ENCODE measurements at places on chromosomes 7 and 10.

GRCh38 chr10:5537684-5538083 is 12.9 kb downstream of the CALML3 start:
- no peaks in the 10 kb centered on the region for H3K36me3 ChIP-seq
- peaks cover 2% of the 10 kb centered on the region for H3K4me1 ChIP-seq
- no peaks in the 10 kb centered on the region for H3K27me3 ChIP-seq
- H3K4me3 ChIP-seq, result no peak overlapping the region
- DNase-seq, result no peak

DNA sequence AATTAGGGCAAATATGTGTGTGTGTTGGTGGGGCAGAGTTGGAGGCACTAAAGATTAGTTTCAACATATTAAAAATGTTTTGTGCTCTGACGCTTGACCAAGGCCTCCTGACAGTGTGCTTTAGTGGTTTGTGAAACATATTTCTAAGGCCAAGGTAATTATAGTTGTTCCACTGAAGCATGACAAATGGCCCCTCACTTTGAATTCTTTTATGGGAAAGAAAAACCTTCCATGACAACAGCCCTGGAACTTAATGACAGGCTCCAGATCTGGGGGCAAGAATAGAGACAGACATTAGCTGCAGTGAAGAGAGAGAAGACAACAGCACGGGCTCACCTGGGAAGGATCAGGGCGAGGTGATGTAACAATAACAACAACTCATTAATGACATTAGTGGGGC is 155.8 kb downstream of the CHN2 start:
- peaks cover 4% of the 10 kb centered on the region for H3K4me1 ChIP-seq
- H3K27ac ChIP-seq, result no peak overlapping the region
- no peak overlapping the region for H3K4me3 ChIP-seq
- H3K27me3 ChIP-seq, result no peaks in the 10 kb centered on the region

GRCh38 chr7:159197066-159197975 is 52.7 kb upstream of the VIPR2 start:
- no peaks in the 10 kb centered on the region for H3K27me3 ChIP-seq
- no peak overlapping the region for H3K4me3 ChIP-seq
- peak overlapping the region; percentile 21 for H3K27ac ChIP-seq
- no peaks in the 10 kb centered on the region for H3K36me3 ChIP-seq

DNA sequence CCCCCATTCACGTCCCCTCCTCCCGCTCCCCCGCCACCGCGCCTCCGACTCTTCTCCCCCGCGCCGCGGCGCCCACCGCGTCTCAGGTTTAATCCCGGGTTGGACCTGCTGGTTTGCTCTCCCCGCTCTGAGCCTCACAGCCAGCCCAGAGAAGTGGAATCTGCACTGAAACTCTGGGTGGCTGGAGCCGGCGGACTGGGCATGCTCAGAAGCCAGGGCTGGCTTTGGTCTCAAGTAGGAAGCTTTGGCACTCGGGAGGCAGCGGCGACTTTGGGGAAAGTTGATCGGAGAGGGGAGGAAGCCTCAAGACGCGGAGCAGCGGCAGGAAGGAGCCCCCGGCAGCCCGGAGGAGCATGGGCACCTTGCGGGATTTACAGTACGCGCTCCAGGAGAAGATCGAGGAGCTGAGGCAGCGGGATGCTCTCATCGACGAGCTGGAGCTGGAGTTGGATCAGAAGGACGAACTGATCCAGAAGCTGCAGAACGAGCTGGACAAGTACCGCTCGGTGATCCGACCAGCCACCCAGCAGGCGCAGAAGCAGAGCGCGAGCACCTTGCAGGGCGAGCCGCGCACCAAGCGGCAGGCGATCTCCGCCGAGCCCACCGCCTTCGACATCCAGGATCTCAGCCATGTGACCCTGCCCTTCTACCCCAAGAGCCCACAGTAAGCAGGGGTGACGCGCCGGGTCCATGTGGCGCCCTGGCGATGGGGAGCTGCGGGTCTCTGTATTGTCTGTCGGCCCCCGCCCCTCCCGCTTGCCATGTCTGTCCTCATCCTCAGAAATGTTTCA is at the start of gene PRKG1:
TSS of gene PRKG1 (plus strand) at position 250 of the 791 bp plus-strand sequence.
- H3K4me3 ChIP-seq, result peak within 1 kb of the TSS; percentile 84
- peaks cover 1% of the 10 kb centered on the region for H3K4me1 ChIP-seq
- peak within 1 kb of the TSS; percentile 73 for H3K27ac ChIP-seq
- peak; percentile 75 for DNase-seq
- H3K27me3 ChIP-seq, result no peaks in the 10 kb centered on the region

- H3K36me3 ChIP-seq, result no peaks in the 10 kb centered on the region
- no peaks in the 10 kb centered on the region for H3K4me1 ChIP-seq
- no peak overlapping the region for H3K27ac ChIP-seq
- no peak overlapping the region for H3K4me3 ChIP-seq
These were observed 61.6 kb downstream of the A1CF start for GRCh38 chr10:50823789-50824188.

Data from ovary (tissue), 10 donors.